Fibroblast of villous mesenchyme (primary cell): ENCODE measurements at places on chromosomes 7 and 10.

DNA sequence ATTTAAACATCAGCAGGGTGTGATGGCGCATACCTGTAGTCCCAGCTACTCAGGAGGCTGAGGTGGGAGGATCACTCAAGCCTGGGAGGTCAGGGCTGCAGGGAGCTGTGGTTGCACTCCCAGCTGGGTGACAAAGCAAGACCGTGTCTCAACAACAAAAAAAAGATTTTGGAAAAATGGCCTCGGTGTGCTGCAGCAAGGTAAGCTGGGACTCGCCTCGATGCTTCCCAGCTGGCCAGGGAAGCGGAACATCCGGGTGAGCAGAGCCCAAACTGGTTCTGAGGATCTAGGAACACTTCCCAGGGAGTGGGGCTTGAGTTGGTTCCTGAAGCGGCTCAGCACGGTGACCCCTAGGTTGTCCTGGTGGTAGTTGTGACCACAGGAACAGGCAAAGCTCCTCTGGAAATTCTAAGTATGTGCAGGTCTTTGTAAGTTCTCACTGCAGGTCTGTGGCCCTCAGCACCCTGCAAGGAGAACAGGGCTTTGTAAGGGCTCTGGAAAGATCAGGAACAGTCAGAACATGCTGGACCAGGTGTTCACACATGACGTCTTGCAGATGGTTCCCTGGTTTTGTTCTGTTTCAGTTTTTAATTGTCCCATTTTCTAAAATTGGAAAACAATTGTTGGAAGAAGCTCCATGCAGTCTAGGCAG lies 38.6 kb upstream of the ZMIZ2 start:
- no peak for DNase-seq

DNA sequence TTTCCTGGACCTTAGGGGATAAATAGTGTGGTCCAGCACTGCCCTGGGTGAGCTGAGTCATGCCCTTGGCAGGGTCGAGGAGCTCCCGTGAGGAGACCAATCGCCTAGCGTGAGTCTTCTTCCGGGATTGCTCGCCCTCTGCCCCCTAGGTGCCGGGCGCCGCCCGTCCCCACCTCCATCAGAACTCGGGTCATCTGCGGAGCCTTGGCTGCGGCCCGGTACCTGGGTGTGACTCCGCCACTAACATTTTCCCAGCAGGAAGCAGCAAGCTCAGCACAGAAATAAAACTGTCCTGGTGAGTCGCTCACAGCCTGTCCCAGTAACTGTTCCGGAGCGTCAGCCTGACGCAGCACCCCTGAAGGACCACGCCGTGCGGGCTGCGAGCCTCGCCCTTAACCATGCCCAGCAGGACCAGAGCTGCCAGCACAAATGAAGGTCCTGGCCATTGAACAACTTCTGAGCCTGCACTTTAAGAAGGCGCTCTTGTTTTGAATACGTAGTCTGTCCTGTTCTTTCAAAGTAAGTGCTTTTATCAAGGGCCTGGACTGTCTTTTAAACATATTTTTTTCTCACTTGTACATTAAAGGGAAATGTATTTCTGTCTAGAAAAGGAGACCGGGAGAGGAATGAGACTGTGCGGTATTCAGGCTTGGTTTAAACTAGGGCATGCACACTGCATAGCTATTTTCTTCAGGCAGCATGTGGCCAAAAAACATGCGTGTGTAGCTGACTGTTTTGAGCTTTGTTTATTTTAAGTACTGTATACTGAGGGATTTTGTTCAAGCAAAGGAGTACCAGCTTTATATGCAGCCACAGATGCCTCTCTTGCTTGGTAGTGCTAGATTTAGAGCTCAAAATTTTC lies 136.7 kb downstream of the HECW1 start:
- peak; percentile 67 for DNase-seq

DNA sequence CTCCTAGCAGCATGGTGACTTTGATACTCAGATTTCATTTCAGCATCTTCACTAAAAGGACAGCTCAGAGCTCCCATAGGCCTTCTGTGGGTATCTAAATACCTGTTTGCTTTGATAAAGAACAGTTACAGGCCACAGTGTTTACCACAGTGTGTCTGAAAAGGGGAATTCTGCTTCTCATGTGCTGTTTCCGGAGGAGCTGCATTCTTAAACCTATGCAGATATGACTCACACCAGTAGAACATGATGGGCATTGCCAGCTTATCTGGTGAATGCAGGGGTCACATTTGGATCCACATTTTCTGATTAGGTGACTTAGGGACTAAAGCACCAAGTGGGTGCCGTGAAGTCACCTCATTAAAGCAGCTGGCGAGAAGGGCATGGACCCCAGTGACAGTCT lies 52.6 kb downstream of the TRRAP start:
- no peak for DNase-seq

DNA sequence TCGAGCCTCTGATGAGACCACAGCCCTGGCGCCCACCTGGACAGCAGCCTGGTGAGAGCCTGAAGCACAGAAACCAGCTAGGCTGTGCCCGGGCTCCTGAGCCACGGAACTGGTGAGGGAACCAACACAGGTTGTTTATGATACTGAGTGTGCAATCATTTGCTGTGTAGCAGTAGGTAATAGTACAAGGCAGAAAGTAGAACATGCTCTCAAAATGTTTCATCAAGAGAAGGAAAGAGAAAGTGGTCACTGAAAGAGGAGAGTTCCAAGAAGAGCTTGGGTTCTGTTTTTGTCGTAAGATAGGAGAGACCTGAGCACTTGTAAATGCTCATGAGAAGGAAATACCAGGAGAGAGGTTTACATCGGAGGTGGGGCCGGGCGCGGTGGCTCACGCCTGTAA lies 208.2 kb downstream of the FAM107B start:
- DNase-seq: no peak

- DNase-seq: no peak
Measured at GRCh38 chr10:130171196-130171595, 35.0 kb downstream of the GLRX3 start.

DNA sequence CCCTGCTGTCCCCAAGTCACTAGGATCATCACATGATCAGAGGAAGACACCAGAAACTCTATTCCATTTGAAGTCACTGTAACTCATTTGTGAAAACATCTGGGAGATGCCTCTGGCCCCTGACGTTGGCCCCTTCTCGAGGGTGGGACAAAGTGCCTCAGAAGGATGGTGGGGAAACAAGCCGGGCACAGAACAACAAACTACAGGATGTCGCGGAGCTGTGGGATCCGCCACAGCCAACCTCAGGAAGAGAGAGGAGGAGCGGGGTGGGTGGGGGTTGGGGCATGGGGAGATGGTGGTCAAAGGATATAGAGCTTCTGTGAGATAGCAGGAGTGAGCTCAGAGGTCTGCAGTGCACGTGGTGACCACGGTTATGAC lies 265.6 kb upstream of the TCERG1L start:
- no peak for DNase-seq

- no peak for DNase-seq
Measured at GRCh38 chr10:22489467-22489866, 144.2 kb downstream of the SPAG6 start.

- no peak for DNase-seq
Measured at GRCh38 chr7:463362-463781, 56.3 kb downstream of the PDGFA start.

GRCh38 chr7:31099451-31100444 lies 47.6 kb downstream of the ADCYAP1R1 start:
- no peak for DNase-seq

DNA sequence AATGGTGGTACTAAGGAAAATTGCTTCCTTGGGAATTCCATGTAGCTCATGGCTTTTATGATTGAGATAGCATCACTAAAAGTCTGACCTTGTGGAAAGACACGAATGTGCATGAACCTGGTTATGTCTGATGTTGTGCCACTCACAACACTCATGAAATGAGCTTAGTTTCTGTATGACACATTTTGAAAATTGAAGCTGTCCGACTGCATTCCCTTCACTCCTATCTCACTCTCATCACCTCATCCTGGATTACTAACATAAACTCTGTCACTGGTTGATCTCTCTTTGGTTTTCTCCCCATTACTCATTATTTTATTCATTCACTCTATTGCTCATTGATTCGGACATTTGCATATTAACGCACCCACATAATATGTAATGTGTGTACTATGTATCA lies 190.0 kb upstream of the VWC2 start:
- DNase-seq: no peak

GRCh38 chr7:14195079-14195478 lies 205.6 kb upstream of the ETV1 start:
- DNase-seq: no peak

DNA sequence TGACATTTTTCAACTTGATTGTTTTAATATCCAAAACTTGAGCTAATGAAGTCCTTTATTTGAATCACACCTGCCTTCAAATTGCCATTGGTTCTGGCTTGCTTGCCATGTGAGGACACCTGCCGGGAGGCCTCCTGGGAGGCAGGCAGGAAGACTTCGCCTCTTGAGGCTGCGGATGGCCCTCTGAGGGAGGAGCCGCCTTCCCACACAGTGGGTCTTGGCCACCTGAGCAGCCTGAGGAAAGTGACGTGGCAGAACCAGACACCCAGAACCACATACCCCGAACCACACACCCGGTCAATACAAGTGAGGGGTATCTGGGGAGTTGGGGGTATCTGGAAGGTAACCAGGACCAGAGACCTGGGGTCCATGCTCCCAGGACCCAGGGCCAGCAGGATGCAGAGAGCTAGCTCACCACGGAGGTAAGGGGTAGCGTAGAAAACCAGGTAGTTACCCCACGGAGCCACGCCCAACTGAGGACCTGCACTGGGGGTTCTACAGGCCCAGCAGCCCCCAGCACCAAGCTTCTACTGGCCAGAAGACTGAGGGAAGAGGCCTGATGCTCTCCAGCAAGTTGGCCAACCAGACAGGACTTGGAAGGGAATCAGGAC lies 300.5 kb downstream of the TCERG1L start:
- DNase-seq: no peak

GRCh38 chr10:97718178-97718577 lies 4.6 kb downstream of the MARVELD1 start:
- DNase-seq: no peak

DNA sequence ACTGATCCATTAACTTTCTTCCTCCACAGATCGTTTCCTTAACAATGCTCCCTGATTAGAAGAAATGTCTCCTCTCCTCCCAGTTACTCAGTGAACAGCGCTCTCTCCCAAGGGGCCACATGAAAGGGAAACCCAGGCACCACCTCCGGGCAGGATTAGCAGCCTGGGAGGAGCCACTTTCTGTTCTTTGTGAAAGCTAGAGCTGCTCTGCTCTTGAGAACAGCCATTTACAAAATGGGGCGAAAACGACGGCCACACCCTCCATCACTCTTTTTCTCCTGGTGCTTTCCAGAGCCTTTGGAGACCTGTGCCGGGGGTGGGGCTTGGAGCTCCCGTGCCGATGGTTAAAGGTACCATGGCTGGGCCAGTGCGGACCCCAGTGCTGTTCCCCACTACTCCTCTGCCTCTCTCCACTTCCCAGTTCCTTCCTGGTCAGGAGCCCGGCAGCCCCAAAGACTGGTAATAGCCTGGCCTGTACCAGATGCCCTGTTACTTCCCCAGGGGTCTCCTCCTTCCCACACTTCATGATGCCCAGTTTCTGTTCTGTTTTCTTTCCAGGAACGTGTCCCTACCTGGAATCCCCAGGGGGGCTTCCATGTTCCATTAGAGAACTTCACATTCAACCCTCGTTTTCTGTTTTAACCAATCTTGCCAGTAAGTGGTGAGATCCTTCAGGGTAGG lies 402.9 kb upstream of the GALNT17 start:
- no peak for DNase-seq

GRCh38 chr7:92614660-92615174 lies 24.5 kb upstream of the FAM133B start:
- peak; percentile 52 for DNase-seq

- no peak for DNase-seq
Measured at GRCh38 chr10:87767253-87767652, 50.8 kb downstream of the ATAD1 start.

DNA sequence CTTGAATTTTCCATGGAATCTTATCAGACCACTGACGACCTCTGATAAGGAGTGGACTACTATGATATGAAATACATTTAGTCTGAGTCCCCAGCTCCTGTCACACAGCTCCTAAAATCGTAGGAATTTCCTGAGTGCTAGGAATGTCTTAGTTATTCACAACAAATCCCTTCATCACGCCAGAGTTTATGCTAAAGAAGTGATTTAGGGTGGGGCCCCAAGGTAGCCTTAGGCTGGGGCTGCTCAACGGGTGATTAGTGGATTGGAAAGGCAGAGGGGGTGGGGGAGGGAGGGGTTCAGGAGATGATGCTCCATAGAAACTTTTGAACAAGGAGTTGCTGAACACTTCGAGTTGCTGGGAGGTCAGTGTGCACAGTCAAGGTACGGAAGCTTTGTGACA lies 7.0 kb upstream of the TET1 start:
- peak; percentile 22 for DNase-seq

DNA sequence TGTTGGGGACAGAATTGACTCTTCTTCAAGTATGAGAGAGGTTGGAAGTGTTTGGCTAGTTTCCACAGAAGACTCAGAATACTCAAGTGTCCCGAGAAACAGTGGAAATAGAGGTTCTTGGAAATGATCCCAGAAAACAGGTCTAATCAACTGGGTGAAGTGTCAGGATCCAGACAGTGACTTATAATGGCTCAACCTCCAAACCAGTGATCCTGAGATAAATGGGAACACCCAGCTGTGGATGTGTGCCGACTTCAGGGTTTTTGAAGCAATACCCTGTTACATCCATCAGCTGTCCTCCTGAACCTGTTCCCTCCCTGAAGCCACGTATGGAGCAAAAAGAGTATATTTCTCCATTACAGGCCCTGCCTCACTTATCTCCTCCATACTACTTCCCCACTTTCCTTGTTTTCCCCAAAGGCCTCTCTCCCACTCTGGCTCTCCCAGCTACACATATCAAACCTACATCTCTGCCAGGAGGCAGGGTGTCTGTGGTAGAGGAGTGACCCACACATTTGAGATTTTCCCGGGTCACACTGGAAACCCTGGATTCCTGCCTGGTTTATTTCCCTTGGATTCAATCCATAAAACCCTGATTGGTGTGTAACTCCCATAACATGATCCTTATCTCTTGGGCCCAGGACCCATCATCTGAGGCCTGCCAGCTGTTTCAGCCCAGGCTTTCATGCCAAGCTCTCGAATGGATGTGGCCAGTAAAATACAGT lies 17.6 kb upstream of the ELOVL3 start:
- peak; percentile 60 for DNase-seq

DNA sequence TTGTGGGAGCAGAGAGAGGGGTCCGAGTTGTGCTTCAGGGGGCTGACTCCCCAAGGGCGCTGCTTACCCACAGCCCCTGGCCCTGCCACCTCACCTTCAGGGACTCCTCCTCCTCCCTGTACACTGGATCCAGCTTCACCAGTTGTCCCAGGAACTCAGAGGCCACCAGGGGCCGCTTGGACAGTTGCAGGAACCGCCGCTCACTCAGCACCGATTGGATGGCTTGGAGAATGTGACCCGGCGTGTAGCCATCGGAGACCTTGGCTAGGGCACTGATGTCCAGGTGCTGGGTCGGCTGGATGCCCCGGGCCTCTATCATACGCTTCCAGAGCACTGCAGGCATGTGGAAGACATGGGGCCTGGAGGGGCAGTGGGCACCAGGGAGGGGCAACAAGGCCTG lies 4.5 kb upstream of the ASB10 start:
- no peak for DNase-seq

DNA sequence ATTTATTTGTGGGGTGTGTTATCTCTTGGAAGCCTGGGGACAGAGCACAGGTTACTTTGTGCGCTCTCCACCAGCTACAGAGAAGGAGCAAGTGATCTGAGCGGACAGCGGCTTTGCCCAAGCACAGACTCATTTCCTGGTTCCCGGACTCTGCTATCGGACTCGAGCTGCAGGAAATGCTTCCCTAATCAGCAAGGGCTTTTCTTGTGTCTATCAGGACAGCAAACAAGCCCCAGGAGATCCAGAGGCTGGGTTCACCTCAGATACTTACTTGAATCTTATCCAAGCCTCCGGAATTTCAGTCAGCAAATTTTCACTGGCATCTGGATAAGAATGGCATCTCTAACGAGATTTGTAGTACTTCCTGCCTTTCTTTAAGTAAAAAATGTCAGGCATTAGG lies 27.8 kb downstream of the MRC1 start:
- DNase-seq: peak; percentile 85

- DNase-seq: no peak
Measured at GRCh38 chr10:100642295-100642994, 102.9 kb upstream of the PAX2 start.
